ENCODE measurements at places on chromosomes 4 and X.

- no peak for DNase-seq
Measured at GRCh38 chr4:37994569-37994968, 34.4 kb downstream of the PTTG2 start.

DNA sequence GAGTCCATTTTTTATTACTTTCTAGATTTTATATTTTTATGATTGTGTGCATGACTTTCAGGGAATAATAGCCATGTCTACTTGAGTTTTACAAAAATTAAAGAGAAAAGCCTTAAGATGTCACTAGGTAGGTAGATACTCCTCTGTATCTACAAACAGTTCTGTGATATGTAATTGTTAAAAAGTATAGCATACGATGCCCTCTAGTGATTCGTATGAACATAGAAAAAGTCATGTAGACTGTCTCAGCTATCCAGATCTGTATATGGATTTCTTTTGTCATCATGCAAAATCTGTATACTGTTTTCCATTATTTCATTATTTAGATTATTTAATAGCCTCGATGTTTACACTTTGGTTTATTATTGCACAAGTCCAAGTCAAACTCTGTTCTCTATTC, 856.6 kb downstream of the CENPC start:
- peak; percentile 17 for DNase-seq

GRCh38 chr4:84957514-84958420, 8.7 kb downstream of the WDFY3 start:
- peak; percentile 12 for DNase-seq

DNA sequence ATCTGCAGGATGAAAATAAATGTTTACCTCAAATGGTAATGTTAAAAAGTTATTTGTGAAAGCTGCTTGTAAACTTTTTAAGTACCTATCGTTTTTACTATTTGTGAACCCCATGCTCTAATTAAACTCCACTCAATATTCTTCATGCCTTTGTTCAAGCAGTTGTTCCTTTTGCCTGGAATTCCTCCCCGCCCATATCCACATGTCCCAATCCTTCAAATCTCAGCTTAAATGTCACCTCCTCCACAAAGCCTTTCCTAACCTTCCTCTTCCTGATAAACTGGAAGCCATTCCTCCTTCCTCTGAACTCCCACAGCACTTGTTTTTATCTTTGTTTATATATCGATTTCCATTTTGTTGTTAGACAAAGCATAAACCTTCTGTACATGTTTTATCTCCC, 2.4 kb downstream of the MORC4 start:
- DNase-seq: no peak

DNA sequence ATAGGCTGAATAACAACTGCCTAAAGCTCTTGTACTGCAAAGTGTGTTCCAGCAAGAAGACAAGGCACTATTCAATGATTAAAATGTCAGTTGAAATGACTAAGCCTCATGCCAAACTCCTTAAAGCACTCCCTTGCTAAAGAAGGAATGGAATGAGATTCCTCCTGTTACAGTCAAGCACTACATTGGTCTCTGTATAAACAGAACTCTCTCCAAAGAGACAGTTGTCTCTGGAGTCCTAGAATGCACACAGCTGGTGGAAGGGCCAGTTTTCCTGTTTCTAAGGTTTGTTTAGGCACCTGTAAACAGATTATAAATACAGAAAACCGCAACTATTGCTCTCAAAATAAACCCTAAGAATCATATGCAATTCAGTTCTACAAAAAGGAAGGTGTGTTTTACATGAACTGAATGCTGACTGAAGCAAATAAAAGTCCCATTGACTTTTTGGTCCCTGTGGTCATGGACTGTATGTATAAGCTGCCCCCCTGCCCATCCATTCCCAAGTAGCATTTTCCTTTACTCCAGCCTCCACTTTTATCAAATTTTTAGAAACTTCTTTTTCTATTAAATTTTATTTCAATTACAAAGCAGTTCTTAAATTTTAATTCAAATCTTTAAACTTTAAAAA, 47.0 kb downstream of the FAT1 start:
- peak; percentile 90 for DNase-seq

GRCh38 chrX:9071031-9071650, 37.2 kb upstream of the FAM9B start:
- DNase-seq: no peak

GRCh38 chrX:71181558-71181909, 36.9 kb downstream of the NLGN3 start:
- DNase-seq: no peak

GRCh38 chr4:13706716-13707115, 79.2 kb upstream of the BOD1L1 start:
- DNase-seq: no peak

DNA sequence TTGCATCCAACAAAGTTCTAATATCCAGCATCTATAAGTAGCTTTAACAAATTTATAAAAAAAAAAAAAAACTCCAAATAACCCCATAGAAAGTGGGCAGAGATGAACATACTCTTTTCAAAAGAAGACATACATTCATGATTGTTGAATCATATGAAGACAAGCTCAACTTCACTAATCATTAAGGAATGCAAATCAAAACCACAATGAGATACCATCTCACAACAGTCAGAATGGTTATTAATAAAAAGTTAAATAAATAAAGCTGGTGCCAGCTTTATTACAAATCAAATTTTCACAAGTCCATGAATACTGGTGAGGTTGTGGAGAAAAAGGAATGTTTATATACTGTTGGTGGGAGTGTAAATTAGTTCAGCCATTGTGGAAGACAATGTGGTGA, 592.0 kb downstream of the IQCM start:
- DNase-seq: peak; percentile 61

DNA sequence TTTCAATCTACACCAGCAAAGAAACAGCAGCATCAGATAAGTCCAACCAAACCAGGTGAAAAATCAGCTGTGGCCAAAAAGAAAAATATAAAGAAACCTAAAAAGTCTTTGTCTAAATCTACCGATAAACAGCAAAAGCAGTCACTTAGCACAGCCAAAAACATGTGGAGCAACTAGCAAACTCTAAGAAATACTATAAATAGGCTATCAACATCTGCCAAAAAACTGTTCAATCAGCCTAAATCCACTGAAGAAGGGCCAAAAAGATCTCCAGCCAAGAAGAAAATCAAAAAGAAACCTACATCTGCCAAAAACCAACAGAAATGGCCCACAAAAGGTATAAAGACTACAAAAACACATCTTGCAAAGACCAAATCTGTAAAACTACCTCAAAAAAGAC, 36.7 kb upstream of the CABS1 start:
- DNase-seq: no peak

All from fibroblast of skin of abdomen (primary cell).